CD8-positive, alpha-beta memory T cell (primary cell): ENCODE measurements at places on chromosomes 1 and 21.

- DNase-seq, result no peak
Observed at GRCh38 chr1:20166051-20166450, 19.8 kb upstream of the UBXN10 start.

GRCh38 chr1:64482720-64483119 lies 12.8 kb downstream of the CACHD1 start:
- DNase-seq, result no peak

DNA sequence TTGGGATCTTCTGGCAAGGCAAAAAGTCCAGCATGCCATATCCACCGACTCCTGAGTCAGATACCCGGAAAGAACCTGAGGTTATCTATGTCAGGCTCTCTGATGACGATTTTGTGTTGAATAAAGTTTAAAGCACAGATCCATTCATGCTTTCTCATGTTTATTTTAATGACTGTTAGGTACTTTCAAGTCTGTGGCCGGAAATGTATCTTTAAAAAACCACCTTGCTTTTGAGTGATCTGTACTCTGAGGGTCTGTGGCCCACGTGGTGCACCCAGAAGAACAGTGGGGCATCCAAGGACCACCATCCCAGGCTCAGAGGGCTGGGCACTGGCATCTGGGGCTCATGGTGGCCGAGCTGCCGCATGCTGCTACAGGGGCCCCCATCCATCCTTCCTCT lies 30.1 kb upstream of the VASH2 start:
- DNase-seq, result no peak

- DNase-seq, result no peak
Observed at GRCh38 chr1:64523413-64524337, 53.7 kb downstream of the CACHD1 start.

DNA sequence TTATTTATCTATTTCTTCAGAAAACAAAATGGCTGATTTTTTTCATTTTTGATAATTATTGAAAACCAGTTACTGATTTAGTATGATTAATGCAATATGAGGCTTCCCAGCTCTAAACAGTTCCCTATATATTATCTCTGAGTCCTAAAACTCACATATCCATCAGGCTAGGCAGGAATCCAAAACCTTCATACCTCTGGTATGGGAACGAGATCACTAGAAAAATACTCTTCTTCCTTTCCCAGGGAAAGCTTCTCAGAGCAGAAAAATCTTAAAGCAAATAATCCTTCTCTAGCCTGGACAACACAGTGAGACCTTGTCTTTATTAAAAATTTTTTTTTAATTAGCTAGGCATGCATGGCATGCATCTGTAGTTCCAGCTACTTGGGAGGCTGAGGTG lies 42.5 kb downstream of the KDM5B start:
- no peak for DNase-seq

DNA sequence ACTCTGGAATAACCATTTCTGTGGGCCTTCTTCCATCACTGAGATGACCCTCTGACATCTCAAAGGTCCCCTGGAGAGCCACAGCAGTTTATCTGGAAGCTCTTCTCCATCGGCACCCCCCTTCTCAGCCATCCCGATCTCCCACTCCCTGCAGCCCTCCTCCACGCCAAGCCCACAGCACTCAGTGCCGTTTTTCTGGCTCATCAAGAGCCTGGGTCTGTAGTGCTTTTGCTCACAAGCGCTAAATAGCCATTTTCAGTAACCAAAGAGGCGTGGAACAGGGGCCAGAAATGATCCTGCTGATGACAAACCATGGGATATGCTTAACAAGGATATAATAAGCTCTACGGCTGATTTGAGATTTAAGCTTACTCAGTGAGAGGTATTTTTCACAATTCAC lies 17.6 kb downstream of the SEC16B start:
- no peak for DNase-seq
